ENCODE measurements at places on chromosomes 7 and 10. TPM values are rescaled to one million over a fixed set of nuclear protein-coding genes. Genes with fewer than 3 reads are reported as not detected.

- DNase-seq = no peak
These were observed 47.7 kb upstream of the ODAD2 start for GRCh38 chr10:28046579-28046978.

GRCh38 chr10:18449611-18450026, 201.8 kb downstream of the NSUN6 start:
- DNase-seq = no peak

The YWHAG gene
- total RNA-seq = 49.1 TPM

- no peak for DNase-seq
These were observed 14.8 kb downstream of the PTPRE start for GRCh38 chr10:127921753-127922145.

DNA sequence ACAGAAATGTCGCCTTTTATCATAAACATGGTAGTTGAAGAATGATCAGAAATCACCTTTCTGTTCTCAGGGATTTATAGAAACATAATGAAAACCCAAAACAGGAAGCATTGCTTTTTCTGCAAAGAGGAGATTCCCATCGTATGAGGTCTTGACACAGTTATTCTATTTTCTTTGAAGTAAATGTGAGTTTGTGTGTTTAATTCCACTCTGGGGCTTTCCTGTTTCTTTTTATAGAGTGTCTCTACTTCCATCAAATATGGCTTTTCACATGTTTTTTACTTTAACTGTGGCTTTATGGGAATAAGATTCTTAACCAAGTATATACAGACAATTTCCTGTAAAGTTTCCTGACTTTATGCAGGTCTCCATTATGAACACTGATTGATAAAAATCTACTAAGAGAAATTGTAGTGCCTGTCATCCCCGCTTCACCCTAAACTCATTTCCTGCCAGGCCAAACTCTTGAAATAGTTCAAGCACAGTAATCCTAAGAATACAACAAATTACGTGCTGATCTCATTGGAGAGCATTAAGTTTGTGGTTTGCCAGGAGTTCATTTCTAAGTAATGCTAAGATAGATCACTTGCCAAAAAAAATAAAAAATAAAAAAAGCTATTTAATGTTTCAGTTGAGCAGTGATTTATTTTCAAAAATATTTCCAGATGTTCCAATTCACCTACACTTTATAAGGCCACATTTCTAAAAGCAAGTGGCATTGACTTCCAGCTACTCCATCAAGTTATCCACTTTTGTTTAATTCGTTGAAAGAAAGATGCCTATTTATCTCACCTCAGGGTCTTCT, 52.2 kb upstream of the SEC61G start:
- DNase-seq = no peak

The PTPRN2 gene
- total RNA-seq = 55.5 TPM

DNA sequence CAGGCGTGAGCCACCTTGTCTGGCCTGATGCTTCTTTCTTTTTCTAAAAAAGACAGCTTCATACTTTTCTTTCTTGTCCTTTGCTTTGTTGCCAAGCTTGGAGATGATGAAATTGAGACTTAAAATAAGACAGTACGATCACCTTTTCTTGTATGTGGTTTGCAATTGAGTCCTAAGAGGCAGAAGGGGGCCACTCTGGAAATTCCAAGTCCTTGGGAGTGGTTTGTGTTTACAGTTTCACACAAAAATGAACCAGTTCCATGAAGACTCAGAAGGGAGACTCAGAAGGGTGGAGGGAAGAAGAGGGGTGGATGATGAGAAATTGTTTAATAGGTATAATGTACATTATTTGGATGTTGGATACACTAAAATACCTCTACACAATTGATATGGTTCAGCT, 70.7 kb upstream of the TNS3 start:
- DNase-seq = no peak
